Retinal pigment epithelial cell (primary cell): ENCODE measurements at places on chromosomes 12 and 14.

GRCh38 chr14:68637106-68638021 is 155.5 kb downstream of the ZFP36L1 start:
- no peak for DNase-seq

- DNase-seq = no peak
These were observed 365.7 kb downstream of the FLRT2 start for GRCh38 chr14:85895603-85896002.

DNA sequence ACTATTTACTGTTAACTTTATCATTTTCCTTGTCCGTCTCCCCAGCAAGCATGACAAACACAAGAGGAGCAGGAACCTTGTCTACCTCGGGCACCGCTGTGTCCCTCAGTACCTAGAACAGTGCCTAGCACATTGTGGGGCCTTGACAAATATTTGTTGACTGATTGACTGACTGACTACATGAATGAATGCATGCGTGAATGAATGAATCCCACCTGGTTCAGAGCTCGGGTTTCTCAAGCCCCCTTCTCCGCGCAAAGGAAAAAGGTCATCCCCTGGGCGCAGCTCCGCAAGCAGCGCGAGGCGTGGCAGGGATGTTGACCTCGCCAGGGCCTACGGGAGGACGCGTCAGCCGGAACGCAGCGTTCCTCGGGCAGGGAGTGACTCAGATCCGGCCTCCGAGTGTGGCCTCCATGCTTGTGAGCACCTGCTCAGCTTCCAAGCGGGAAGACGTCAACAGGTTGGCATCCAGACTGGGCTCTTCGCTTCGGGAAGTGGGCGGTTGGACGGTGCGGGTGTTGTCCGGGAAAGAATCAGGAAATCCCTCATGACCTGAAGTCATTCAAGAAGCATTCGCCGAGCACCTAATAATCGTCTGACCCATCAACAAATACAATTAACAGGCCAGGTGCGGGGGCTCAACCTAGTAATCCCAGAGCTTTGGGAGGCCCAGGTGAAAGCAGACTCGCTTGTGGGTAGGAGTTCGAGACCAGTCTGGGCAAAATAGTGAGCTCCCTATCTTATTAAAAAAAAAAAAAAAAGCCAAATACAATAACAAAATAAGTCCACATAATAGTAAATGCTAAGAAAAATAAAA is 13.9 kb upstream of the UBC start:
- DNase-seq = peak; percentile 78

DNA sequence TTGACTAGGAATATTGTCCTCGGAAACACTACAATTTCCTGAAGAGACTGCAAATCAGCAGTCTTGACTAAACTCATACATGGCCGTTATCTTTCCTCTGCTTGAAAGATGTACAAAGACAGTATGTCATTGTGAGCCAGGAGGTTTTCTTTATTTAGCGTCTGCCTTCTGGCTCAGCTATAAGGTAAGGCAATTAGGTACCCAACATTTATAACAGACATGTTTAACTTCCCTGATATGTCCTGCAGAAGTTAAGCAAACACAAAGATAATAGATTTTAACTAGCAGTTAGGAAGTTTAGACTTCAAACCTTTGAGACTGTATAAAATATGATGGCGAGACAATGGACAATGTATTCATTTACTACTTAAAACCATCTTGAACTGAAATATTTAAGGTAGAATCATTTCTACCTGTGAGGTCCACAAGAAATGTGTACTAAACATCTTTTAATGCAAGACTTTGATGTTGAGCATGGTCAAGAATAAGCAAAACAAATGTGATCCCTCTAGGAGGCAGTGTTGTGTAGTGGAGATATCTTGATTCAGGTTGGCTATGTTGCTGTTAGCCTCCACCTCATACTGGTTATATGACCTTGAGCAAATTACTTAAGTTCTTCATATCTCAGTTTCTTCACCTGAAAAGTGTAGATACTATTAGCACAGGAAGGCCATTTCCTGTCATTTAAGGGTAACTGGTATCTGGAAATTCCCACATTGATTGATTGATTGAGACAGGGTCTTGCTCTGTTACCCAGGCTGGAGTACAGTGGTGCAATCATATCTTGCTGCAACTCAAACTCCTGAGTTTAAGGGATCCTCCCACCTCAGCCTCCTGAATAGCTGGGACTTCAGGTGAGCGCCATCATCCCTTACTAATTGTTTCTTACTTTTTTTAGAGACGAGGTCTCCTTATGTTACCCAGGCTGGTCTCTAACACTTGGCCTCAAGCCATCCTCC is 96.3 kb upstream of the EEA1 start:
- peak; percentile 31 for DNase-seq

GRCh38 chr12:114684098-114684869 is at the start of gene TBX3:
TBX3 (minus strand) TSS chr12:114684175; CDS start chr12:114683200, 975 bp downstream.
- DNase-seq = peak; percentile 27

DNA sequence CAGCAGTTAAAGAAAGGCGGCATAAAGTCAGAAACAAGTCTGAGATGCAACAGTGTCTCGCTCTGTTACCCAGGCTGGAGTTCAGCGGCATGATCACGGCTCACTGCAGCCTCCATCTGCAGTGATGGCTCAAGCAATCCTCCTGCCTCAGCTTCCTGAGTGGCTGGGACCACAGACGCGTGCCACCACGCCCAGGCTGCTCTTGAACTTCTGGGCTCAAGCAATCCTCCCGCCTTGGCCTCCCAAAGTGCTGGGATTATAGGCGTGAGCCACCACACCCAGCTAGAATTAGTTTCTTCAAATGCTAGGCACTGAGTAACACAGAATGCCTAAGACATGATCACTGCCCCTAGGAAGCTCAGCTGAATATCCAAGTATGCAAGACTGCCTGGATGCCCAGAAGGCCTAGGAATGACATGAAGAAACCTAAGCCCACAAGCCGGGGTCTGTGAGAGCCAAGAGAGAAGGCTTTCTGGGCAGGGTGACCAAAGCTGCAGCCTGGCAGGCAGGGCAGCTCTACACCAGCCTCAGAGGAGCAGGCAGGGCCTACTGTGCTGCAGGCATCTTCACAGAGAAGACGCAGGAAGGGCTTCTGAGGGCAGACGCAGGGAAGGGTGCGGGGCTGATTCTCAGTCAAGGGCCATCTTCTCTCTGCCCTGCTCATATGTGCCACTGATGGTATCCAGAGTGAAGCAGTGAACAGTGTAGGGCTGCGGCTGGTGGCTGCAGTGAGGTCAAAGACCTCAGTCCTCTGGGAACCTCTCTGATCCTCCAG is 4.3 kb upstream of the PPP2R5C start:
- no peak for DNase-seq
